Suppressor macrophage treated with lipopolysaccharide for 4 hours (primary cell): ENCODE measurements at places on chromosomes 5 and 9.

GRCh38 chr5:91277840-91278239 lies 105.3 kb downstream of the ARRDC3 start:
- DNase-seq = no peak

GRCh38 chr9:121613009-121613752 lies 38.3 kb upstream of the DAB2IP start:
- peak; percentile 41 for DNase-seq

GRCh38 chr9:109399258-109399767 lies 78.5 kb upstream of the EPB41L4B start:
- DNase-seq = no peak

DNA sequence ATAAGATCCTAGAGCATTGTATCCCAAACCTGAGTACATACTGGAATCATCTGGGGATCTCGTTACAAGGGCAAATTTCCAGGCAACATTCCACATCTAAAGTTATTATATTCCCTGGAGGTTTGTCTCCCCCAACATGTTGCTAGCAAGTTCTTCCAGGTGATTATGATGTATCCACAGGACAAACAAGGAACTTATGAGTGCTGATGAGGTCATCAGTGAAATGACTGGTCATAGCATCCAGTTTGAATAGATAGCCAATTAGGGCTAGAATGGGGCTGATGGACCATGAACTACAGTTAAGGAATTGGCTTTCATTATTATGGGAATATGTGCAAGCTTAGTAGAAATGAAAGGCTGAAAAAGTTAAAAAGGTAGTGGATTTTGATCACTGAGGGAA lies 115.2 kb downstream of the CWC27 start:
- no peak for DNase-seq

DNA sequence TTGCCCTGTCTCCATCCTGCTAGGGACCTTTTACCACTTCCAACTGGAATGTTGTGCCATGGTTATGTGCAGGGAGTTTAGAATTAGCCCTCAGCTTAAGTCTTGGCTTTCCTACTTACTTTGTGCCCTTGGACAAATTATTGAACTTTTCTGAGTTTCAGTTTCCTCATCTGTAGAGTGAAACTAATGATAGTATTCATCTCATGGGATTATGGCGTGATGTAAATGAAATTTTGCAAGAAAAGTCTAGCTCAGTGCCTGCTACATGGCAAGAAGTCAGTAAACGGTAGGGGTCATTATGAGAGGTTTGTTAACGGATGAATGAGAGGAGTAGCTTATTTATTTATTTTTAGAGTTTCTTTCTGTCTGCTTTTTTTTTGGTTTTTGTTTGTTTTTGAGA lies 1.8 kb downstream of the MVB12B start:
- DNase-seq = peak; percentile 84

DNA sequence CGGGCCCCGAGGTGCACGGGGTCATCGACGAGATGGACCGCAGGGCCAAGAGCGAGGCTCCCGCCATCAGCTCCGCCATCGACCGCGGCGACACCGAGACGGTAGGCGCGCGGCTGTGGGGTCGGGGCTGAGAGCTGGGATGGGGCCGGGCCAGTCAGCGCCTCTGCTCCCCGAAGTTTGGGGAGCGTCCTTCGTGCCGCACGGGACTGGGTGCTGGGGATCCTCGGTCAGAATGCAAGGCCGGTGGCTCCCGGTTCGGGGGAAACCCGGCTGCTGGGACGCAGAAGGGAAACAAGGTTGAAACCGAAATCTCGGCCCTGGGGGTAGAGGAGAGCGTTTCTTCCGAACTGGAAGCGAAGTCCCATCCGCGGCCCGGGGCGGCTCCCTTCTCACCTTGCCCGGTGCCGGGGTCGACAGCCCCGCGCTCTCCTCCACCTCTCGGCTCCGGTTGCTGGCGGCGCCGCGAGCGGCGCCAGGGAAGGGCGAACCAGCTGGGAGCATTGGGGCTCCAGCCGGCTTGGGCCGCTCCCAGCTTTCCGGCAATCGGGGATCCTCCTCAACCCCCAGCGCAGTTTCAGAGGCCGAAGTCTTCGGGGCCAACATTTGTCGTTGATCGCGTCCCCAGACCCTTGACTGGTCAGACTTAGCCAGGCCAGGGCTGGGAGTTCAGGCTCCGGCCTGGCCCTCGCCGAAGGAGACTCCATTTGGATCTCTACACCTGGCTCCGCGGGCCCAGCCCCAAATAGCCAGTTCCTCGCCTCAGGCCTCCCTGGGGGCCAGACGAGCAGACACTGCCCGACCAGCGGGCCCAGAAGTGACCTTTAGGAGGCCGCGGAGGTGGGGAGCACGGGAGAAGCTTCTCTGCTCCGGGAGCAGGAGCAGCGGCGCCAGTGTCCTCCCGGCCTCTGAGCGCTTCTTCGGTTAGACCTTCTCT lies 1.1 kb downstream of the LHX2 start:
- DNase-seq = peak; percentile 64

- no peak for DNase-seq
These were observed 14.5 kb upstream of the RARS1 start for GRCh38 chr5:168471785-168472184.

DNA sequence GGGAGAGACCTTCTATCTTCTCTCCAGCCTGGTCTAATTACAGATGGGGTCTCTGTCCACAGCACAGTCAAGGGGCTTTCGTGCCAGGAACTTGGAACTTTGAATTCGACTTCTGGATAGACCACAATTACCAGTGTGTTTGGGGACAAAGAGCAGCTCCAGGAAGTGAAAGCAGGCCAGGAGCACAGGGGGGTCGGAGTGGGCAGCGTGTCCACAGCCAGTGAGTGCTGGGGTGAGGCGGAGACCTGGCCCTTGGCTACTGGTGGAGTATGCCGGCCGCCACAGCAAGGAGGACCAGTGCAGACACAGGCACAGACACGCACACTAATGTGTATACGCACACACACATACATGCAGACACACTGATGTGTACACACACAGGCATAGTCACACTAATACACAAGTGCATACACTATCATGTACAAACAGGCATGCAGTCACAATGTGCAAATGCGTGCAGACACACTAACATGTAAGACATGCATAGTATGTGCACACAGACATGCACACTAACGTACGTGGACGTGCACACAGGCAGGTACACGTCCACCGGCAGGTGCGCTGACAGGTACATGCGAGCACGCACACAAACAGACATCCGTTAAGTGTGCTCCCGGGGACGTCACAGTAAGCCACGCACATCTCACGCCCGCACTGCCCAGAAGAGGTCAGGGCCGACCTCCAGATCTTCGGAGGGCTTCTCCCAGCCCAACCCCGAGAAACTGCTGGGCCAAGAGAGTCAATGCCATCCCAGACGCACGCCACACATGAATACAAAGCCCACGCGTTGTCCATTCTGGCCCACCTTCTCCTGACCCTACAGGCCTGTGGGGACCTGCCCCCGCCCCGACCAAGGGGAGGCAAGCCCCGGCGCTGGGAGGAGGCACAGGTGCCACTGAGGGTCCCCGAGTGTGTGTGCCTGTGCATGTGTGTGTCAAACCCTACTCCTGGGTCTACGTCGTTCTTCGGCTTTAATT lies 46.5 kb downstream of the NKD2 start:
- DNase-seq = no peak

GRCh38 chr9:115333277-115334070 lies 215.5 kb upstream of the TNC start:
- no peak for DNase-seq

DNA sequence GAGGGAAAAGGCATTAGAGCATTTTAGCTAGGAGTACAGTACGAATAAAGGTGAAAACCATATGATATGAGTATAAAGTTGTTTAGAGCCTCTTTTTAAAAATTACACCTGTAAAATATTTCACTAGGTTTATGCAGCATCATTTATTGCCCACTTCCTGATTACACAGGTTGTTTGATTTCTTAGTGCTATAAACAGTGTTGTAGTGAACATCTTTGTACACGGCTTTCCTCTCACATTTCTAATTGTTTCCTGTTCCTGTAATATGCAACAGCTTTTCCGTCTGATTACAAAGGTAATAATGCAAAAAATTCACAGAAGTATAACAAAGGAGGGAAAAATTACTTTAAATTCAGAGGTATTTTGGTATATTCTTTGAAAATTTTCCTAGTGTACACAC lies 13.0 kb downstream of the STOM start:
- no peak for DNase-seq

DNA sequence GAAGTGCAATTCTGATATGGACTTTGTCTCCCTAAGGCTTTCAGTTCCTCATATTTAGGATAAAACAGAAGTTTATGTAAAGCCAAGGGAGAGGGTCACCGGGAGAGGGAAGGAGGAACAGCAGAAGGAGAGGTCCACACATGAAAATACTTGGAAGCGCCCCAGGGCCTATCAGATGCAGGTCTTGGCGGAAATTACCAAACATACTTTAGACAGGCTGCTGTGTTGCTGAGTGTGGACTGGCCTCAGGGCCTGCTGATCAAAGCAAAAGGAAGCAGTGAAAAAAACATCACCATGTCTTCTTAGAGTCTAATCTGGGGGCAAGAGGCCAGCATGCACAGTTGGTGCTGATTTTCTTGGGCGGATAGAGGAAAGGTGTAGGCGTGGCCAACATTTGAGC lies 14.1 kb upstream of the NTRK2 start:
- DNase-seq = no peak

DNA sequence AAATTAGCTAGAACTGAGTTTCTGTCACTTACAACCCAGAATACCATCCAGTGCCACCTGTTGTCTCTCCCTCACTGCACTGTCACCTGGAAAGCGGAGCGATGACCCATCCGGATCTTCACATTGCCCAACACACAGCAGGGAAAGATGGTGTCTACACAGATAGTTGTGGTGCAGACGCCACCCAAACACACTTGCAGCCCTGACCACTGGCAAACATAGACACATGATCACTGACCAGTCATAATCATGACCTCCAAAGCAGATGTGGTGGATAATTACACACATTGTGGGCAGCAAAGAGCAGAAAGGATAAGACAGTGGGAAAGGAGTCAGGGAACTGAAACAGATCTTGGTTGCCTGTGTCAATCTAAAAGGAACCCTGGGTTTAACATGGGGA lies 64.7 kb downstream of the GABBR2 start:
- DNase-seq = no peak

DNA sequence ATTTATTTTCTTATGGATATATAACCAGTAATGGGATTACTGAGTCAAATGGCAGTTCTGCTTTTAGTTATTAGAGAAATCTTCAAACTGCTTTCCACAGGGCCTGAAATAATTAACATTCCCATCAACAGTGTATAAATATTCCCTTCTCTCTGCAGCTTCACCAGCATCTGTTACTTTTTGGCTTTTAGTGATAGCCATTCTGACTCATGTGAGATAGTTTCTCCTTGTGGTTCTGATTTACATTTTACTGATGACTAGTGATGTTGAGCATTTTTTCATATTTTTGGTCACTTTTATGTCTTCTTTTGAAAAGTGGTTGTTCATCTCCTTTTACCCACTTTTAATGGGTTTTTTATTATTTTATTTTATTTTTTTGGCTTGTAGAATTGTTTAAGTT lies 1290.3 kb upstream of the CDH9 start:
- DNase-seq = no peak

- DNase-seq = peak; percentile 15
These were observed 39.4 kb downstream of the KLHL3 start for GRCh38 chr5:137696481-137696880.

DNA sequence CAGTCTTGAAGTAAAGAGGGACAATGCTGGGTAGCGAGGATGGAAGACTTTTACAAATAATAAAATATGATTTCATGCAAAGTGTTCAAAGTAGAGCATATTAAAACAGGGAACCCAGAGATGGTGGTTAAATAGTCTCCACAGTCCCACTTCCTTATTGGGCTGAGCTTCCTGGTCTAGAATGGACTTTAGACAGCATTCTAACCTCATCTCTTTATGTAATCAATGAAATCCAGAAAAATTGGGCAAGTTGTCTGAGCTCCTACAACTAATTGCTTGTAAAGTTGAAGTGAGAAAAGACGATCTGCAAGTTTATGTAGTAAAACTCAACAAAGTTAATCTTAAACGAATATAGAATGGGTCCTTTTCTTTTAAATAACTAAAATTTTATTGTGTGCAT lies 328.9 kb downstream of the PJA2 start:
- DNase-seq = no peak

DNA sequence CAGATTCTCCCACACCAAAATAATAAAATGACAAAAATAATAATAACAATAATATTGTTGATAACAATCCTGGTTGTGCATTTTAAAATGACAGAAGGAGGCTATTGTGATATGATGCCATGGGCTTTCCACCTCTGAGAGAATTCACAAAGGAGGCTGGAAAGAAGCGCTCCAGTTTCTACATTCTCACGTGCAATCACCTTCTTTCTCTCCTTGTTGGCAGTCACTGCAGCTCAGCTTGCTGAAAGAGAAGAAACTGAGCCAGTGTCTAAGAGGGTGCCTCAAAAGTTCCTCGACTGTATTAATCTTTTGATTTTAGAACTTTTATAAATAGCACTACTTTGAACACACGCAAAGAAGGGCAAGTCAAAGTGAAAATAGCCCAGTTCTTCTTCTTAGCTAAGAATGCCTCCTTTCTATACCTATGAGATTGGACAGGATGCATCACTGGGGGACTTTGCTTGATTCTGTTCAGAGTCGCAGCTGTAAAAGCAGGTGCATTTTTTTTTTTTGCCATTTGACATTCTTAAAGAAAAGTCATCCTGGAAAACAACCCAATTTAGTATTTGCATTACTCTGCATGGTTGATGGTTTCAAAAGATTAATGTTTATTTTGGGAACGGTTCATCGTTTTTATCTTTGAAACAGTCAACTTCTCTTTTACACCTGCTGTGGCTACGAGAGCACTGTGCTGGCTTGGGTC lies 12.4 kb upstream of the SUB1 start:
- DNase-seq = no peak

DNA sequence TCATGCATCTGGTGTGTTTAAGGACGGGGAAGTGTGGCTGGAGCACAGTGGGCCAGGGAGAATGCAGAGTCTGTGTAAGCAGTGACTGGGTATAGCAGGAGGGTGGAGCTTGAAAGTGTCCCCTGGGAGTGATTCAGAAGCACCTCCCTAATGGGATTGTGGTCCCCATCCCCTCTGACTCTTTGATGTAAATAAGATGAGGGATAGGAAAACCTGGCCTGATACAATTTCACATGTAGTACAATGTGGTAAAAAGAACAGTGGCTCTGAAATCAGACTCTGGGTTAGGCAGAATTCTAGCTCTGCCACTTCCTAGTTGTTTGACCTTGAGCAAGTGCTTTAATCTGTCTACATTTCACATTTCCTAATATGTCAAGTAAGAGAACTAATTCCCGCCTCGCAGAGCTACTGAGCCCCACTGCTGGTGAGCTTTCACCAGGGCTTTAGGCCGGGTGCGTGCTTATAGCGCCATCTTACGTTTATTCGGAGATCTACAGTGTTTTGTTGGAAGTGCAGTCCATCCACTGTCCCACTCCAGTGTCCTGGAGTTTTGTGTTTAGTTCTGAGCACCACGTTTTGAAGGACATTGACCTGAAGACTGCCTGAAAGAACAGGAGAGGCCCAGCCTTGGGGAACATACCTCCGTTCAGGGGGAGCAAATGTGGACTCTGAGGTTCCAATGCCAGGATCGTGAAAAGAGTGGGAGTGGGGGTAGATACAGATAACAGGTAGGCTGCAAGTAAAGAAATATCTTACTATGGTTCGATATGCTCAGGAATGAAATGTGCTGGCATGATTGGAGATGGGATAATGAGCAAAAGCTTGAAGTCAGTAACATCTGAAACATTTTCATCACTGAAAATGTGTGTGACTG lies 51.2 kb upstream of the TESK1 start:
- peak; percentile 82 for DNase-seq
